Bronchial smooth muscle cell (primary cell): ENCODE measurements at places on chromosomes 2 and 18. TPM values are rescaled to one million over a fixed set of nuclear protein-coding genes. Genes with fewer than 3 reads are reported as not detected.

The RAB12 gene
- 50.9 and 52.7 TPM in 2 replicates for total RNA-seq

The MC5R gene
- total RNA-seq = not detected in 2 replicates

The NTSR2 gene
- under 0.01 TPM in 1 of 2 replicates, not detected in the other for total RNA-seq

The LRATD1 gene
- under 0.01 TPM in 1 of 2 replicates, not detected in the other for total RNA-seq

The CYRIA gene
- 1.7 and 3.3 TPM in 2 replicates for total RNA-seq

The DNAJC5G gene
- total RNA-seq = not detected in 2 replicates

The ATIC gene
- total RNA-seq = 17.2 and 31.8 TPM in 2 replicates

The COLEC12 gene
- total RNA-seq = 64.0 and 144 TPM in 2 replicates

The PSMD14 gene
- 52.3 and 64.9 TPM in 2 replicates for total RNA-seq

The IL1A gene
- total RNA-seq = 0.09 and 0.32 TPM in 2 replicates

The SCN2A gene
- total RNA-seq = 3.3 and 10.9 TPM in 2 replicates

The FTCDNL1 gene
- 1.1 and 1.2 TPM in 2 replicates for total RNA-seq

The PPP1R1C gene
- total RNA-seq = 0.47 TPM in 1 of 2 replicates, not detected in the other

The EFHD1 gene
- total RNA-seq = not detected in 2 replicates

The OXER1 gene
- under 0.01 and 0.43 TPM in 2 replicates for total RNA-seq

The MARCHF4 gene
- total RNA-seq = under 0.01 and 0.32 TPM in 2 replicates

The CD28 gene
- total RNA-seq = not detected in 2 replicates

The FBXO15 gene
- 0.79 and 2.1 TPM in 2 replicates for total RNA-seq

The FNDC4 gene
- total RNA-seq = 15.2 and 19.4 TPM in 2 replicates

The POTEC gene
- total RNA-seq = not detected in 2 replicates

The ACMSD gene
- not detected in 2 replicates for total RNA-seq

The AGXT gene
- total RNA-seq = not detected in 2 replicates

The PCARE gene
- total RNA-seq = not detected in 2 replicates

The NMS gene
- total RNA-seq = not detected in 2 replicates

The GCKR gene
- 0.16 TPM in 1 of 2 replicates, not detected in the other for total RNA-seq

The SERTAD2 gene
- total RNA-seq = 6.1 and 7.0 TPM in 2 replicates

The CCDC74B gene
- total RNA-seq = 4.1 and 10.6 TPM in 2 replicates

The GIGYF2 gene
- total RNA-seq = 44.6 and 67.7 TPM in 2 replicates

The RESP18 gene
- total RNA-seq = not detected in 2 replicates

The NOL4 gene
- total RNA-seq = not detected in 2 replicates

The CFAP221 gene
- total RNA-seq = not detected in 2 replicates

The MAP3K19 gene
- total RNA-seq = not detected in 2 replicates

The SERPINB11 gene
- not detected in 2 replicates for total RNA-seq

The COL4A4 gene
- 0.16 and 0.17 TPM in 2 replicates for total RNA-seq

The PKDCC gene
- total RNA-seq = 30.3 and 53.1 TPM in 2 replicates

The CPO gene
- total RNA-seq = 0.16 and 0.17 TPM in 2 replicates

The AOX1 gene
- total RNA-seq = 8.9 and 19.4 TPM in 2 replicates

The EPAS1 gene
- 22.7 and 26.2 TPM in 2 replicates for total RNA-seq

The C2orf92 gene
- total RNA-seq = 1.4 TPM in 2 replicates
